ENCODE measurements at places on chromosomes 7 and 10.

DNA sequence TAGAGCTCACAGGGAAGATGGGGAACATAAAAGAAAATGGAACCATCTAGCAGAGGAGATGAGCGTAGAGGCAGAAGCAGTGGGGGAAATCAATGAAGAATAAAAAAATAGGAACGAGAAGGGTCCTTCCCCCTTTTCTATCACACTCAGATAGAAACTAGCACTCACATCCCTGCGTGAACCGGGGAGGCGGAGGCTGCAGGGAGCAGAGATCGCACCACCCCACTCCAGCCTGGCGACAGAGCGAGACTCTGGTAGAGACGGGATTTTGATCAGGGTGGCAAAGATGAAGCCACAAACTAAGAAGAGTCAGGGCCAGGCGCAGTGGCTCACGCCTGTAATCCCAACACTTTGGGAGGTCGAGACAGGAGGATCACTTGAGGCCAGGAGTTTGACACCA is 64.7 kb upstream of the ECHDC3 start:
- DNase-seq, result no peak

GRCh38 chr7:3094701-3095445 is 51.2 kb upstream of the CARD11 start:
- DNase-seq, result no peak

DNA sequence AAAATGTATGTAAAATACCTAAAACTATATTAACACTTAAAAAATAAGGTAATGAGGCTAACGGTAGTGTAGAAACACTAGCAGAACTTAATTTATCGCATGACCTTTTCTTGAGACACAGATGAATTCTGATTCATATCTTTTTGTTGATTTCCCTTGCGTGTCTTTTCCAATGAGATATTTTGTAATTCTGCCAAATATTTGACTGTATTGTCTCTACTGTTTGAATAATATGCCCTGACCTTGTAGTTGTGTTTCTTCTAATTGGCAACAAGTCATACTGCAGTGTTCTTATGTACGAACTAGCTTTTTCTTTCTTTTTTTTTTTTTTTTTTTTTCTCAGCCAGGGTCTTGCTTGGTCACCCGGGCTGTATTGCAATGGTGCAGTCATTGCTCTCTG is 9.2 kb upstream of the ABCB1 start:
- DNase-seq, result no peak

- no peak for DNase-seq
These were observed 136.3 kb upstream of the ANK3 start for GRCh38 chr10:60525716-60526585.

GRCh38 chr10:60176925-60177324 is 212.8 kb downstream of the ANK3 start:
- no peak for DNase-seq

DNA sequence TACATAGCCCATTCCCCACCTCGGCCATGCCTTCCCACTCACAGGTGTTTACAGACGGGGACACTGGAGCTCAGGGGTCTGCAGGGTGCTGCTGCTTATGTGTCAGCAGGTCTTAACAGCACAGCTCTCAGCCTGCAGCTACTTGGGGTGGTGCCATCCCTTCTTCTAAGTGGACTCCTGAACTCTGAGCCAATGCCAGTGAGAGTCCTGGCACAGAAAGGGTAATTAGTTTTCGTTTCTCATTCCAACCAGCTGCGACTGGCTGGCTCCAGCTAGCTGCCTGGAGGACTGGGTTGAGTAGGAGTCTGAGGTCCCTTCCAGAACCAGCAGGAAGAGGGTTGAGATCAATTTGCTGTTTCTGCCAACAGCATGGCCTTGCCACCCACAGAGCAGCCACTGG is 88.3 kb upstream of the AGK start:
- no peak for DNase-seq

DNA sequence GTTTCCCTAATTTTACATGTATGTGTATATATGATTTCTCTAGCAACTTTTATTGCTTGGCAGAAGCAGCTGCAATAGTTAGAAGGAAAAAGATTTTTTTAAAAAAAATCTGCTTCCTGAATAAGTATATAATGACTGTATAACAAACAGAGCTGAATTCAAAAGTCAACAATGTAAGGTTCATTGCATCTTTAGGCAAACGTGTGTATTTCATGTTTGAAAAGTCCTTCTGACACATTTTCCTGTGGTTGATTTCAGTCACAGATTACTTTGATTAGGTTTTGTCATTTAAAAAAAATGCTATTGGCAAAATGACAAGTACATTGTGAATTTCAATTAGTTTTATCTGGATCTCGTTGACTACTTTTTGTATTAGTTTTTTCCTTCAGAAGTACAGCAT is 231.0 kb downstream of the CSTF2T start:
- no peak for DNase-seq

DNA sequence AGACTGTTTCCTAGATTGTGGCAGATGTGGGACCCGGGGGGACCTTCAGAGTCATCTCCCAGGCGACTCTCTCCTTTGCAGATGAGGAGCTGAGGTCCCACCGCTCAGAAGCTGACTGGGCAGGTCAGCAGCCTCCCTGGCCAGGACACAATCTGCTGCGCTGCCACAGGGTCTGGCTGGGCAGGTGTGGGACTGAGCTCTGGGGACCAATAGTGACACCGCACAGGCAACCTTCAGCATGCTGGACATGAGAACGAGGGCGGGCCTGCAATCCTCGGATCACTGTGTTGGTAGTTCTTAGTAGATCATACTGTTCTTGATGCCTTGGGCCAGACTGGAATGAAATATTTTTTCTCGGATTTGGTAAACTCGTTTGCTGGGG is 20.5 kb upstream of the CRYGN start:
- DNase-seq, result no peak

DNA sequence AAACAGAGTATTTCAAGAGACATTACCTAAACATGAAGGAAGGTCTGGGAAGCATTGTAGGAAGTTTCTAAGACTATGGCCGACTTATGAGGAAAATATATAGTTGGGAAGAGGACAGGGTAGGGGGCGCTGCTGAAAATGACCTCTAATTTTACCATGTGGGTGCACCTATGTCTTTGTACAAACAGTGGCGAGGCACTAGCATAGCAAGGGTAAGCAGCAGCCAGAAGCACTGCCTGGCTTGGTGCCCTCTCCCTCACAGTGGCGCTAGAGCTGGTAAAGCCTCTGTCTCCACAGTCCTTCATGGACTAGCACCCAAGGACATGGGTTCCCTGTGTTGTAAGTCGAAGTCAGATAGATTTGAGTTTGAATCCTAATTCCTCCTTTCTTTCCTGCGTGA is 461.2 kb downstream of the INHBA start:
- DNase-seq, result no peak

DNA sequence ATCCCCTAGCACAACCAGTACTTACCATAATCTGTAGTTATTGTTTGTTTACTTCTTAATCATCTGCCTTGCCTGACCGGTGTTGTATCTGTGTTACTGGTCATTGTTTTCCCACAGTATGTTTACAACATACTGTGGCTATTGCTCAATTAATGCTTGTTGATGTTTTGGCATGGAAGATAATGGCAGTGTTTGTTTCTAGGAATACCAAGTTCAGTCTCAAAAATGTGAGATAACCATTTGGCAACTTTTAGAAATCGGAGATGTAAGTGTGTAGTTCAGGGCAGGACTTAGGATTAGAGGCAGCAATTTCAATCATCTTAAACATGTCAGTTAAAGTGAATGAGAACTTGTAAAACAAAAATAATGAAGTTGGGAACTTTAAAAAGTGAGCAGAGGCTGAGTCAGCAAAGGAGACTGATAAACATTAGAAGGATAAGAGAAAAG is 8.2 kb downstream of the MINDY3 start:
- no peak for DNase-seq
